Right lobe of liver (tissue), 6 donors: ENCODE measurements at places on chromosomes 2 and 18. TPM values are rescaled to one million over a fixed set of nuclear protein-coding genes. Genes with fewer than 3 reads are reported as not detected.

GRCh38 chr2:84639751-84640150 lies 123.5 kb downstream of the DNAH6 start:
- no peaks in the 10 kb centered on the region for H3K36me3 ChIP-seq
- H3K4me1 ChIP-seq = no peaks in the 10 kb centered on the region
- H3K4me3 ChIP-seq = no peak overlapping the region
- H3K27ac ChIP-seq = no peak overlapping the region

Gene C2orf66
- total RNA-seq = not detected

- H3K27me3 ChIP-seq = no peaks in the 10 kb centered on the region
- peaks cover 16% of the 10 kb centered on the region for H3K36me3 ChIP-seq
- H3K27ac ChIP-seq = peak overlapping the region; percentile 61
- no peak overlapping the region for H3K4me3 ChIP-seq
- H3K4me1 ChIP-seq = no peaks in the 10 kb centered on the region
- no peak for DNase-seq
Observed at GRCh38 chr2:65075176-65075575, 19.0 kb downstream of the CEP68 start.

Gene COL6A3
- 7.5 TPM for total RNA-seq

DNA sequence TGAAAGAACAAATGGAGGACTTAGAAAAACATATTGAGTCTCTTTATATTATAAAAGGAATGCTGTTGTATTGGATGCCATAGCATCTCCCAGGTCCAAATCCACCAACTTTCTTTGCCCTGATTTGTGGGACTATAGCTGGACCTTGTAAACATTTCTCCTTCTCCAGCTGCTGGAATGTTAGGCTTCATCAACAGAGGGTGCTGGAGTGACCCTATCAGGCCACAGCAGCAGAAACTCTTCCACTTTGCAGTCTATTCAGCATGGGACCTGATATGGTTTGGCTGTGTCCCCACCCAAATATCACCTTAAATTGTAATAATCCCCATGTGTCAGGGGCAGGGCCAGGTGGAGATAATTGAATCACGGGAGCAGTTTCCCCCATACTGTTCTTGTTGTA lies 138.4 kb upstream of the ARL4C start:
- no peaks in the 10 kb centered on the region for H3K27me3 ChIP-seq
- no peak overlapping the region for H3K27ac ChIP-seq
- no peaks in the 10 kb centered on the region for H3K36me3 ChIP-seq
- H3K4me1 ChIP-seq = no peaks in the 10 kb centered on the region
- H3K4me3 ChIP-seq = no peak overlapping the region
- no peak for DNase-seq

- no peaks in the 10 kb centered on the region for H3K36me3 ChIP-seq
- peak; percentile 67 for DNase-seq
- H3K27ac ChIP-seq = peak overlapping the region; percentile 31
- H3K4me1 ChIP-seq = peaks cover 3% of the 10 kb centered on the region
- H3K27me3 ChIP-seq = no peaks in the 10 kb centered on the region
Observed at GRCh38 chr2:232315049-232315922, 63.3 kb upstream of the ALPP start.

- H3K27ac ChIP-seq = no peak overlapping the region
- DNase-seq = no peak
- H3K4me3 ChIP-seq = no peak overlapping the region
Observed at GRCh38 chr2:85012431-85012830, 41.5 kb downstream of the KCMF1 start.

DNA sequence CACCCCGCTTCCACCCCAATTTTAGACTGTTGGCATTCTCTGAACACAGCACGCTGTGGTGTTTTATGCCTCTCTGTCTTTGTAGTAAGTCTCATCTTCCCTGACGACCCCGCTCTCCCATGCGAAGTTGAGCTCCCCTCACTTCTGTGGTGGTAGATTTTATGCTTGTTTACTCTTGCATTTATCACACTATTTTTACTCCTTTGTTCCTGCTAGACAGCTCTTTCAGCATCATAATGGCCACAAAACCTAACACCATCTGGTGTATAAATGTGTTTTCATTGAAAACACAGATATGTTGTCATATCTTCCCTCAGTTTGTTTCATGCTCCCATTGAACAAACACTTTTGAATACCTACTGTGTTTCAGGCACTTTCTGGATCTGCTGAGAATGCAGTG lies 57.1 kb downstream of the PKP4 start:
- no peak overlapping the region for H3K4me3 ChIP-seq
- H3K36me3 ChIP-seq = no peaks in the 10 kb centered on the region
- no peaks in the 10 kb centered on the region for H3K27me3 ChIP-seq
- no peak for DNase-seq

Gene CCBE1
- total RNA-seq = 3.1 TPM

DNA sequence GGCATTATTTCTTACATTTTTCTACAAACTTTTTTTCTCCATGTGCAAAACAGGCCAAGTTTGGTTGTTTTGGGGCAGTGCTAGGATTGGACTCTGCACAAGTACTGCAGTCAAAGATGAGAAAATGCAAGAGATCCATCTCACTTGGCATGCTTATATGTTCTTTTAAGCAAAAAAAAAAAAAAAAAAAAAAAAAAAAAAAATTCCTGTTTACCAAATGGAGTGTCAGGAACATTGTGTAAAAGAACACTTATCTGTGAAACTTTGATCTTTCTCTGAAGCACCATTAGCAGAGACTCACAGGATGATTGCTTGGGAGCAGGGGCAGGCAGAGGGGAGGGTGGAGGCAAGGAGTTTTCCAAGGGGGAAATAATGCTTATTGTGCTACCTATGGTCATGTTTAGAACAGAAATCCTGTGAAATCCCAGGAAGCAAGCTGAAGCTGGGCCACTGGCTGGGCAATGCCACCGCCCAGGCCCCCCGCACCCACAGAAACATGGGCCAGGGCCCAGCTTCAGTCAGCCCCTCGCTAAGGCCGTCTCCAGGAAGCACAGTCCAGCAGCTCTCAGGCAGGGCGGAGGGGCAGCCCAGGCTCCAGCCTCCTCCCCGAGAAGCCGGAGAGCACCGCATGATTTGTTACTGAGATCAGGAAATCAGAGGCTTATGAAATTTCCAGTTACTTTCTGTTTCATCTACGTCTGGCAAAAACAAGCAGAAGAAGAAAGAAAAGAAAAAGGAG lies 229.4 kb downstream of the ZNF516 start:
- no peaks in the 10 kb centered on the region for H3K4me1 ChIP-seq
- H3K36me3 ChIP-seq = no peaks in the 10 kb centered on the region
- no peaks in the 10 kb centered on the region for H3K27me3 ChIP-seq
- DNase-seq = peak; percentile 34
- H3K27ac ChIP-seq = peak overlapping the region; percentile 54

Gene CPO
- not detected for total RNA-seq

GRCh38 chr2:196718419-196719109 lies 79.0 kb downstream of the CCDC150 start:
- no peaks in the 10 kb centered on the region for H3K27me3 ChIP-seq
- H3K27ac ChIP-seq = peak overlapping the region; percentile 85
- no peaks in the 10 kb centered on the region for H3K4me1 ChIP-seq
- H3K4me3 ChIP-seq = peak overlapping the region; percentile 42

DNA sequence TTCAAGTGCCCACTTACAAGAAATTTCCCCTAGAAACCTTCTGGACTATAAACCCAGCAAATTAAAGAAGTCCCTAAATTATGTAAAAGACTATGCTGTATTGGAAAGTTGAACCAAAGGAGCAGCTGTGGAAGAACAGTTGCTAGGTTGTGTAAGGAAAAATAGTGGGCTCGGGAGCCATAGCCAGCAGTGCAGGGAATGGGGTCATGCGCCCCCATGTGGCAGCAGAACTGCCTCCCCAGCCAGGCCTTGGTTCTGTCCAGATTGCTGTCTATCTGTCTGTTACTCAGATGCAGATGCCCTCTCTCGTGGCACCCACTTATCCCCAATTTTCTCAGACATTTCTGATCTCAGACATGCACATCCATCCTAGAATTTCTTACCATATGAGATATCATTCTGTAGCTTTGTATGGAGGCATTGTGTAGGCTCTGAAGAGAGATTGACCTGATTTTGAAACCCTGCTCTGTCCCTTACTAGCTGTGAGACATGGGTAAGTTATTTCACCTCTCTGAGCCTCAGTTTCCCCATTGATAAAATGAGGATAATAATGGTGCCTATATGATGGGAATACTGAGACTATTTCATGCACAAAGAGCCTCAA lies 258.3 kb downstream of the SS18 start:
- H3K36me3 ChIP-seq = no peaks in the 10 kb centered on the region
- H3K27ac ChIP-seq = no peak overlapping the region
- no peaks in the 10 kb centered on the region for H3K27me3 ChIP-seq
- no peak overlapping the region for H3K4me3 ChIP-seq
- H3K4me1 ChIP-seq = no peaks in the 10 kb centered on the region
- DNase-seq = no peak

Gene KLHL41
- 0.74 TPM for total RNA-seq

Gene REG3G
- total RNA-seq = not detected

Gene C18orf54
- 0.55 TPM for total RNA-seq

DNA sequence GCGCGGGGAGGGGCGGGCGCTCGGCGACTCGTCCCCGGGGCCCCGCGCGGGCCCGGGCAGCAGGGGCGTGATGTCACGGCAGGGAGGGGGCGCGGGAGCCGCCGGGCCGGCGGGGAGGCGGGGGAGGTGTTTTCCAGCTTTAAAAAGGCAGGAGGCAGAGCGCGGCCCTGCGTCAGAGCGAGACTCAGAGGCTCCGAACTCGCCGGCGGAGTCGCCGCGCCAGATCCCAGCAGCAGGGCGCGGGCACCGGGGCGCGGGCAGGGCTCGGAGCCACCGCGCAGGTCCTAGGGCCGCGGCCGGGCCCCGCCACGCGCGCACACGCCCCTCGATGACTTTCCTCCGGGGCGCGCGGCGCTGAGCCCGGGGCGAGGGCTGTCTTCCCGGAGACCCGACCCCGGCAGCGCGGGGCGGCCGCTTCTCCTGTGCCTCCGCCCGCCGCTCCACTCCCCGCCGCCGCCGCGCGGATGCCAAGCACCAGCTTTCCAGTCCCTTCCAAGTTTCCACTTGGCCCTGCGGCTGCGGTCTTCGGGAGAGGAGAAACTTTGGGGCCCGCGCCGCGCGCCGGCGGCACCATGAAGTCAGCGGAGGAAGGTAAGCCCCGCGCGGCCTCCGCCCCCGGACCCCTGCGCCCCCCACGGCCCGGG lies at the start of gene NFATC1:
NFATC1 (plus strand) TSS at position 170 of the 644 bp plus-strand sequence; CDS start at position 465, 295 bp downstream.
- peaks cover 9% of the 10 kb centered on the region for H3K27me3 ChIP-seq
- H3K27ac ChIP-seq = no peak within 1 kb of the TSS
- H3K4me1 ChIP-seq = no peaks in the 10 kb centered on the region
- H3K4me3 ChIP-seq = peak within 1 kb of the TSS; percentile 21

DNA sequence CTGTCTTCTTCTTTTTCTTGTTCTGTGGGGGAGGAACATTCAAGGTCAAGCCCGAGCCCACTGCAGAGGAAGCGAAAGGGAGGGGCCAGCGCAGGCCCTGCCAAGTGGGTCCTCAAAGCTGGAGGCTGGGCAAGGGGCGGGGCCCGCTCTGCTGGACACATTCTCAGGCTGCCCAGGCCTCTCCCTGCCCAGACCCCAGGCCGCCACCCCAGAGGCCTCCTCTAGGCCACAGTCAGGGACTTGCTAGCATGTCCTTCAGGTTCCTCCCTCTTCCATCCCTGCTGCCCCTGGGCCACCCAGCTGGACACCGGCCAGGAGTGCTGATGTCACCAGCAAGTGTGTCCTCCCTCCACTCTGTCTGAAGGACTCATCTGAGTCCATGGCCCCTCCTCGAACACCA lies 44.1 kb downstream of the KIF1A start:
- H3K4me3 ChIP-seq = no peak overlapping the region
- no peaks in the 10 kb centered on the region for H3K27me3 ChIP-seq
- no peaks in the 10 kb centered on the region for H3K36me3 ChIP-seq
- no peaks in the 10 kb centered on the region for H3K4me1 ChIP-seq

DNA sequence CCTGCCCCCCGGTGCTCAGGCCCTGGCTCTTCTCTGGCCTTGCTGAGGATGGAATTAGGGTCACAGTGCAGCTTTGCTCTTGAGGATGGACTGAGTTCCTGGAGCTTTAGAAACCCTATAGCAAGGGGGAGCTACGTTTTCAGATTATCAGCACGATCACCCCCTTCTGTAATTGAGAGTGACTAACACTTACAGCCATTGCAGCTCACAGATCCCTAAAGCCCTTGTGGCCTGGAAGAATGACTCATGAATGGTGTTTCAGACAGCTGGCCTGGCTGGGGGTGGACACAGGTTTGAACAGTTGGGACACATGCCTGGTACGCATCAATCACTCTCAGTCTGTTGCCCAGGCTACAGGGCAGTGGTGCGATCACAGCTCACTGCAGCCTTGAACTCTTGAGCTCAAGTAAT lies 79.7 kb upstream of the IGFBP5 start:
- no peak overlapping the region for H3K27ac ChIP-seq
- H3K36me3 ChIP-seq = no peaks in the 10 kb centered on the region
- DNase-seq = no peak
- H3K4me1 ChIP-seq = no peaks in the 10 kb centered on the region
- H3K4me3 ChIP-seq = no peak overlapping the region

Gene TANK
- 25.4 TPM for total RNA-seq

Gene PROC
- 325 TPM for total RNA-seq

- H3K27ac ChIP-seq = no peak overlapping the region
- no peaks in the 10 kb centered on the region for H3K4me1 ChIP-seq
- no peak overlapping the region for H3K4me3 ChIP-seq
- no peak for DNase-seq
Observed at GRCh38 chr2:220445429-220446105, 818.1 kb downstream of the SLC4A3 start.

DNA sequence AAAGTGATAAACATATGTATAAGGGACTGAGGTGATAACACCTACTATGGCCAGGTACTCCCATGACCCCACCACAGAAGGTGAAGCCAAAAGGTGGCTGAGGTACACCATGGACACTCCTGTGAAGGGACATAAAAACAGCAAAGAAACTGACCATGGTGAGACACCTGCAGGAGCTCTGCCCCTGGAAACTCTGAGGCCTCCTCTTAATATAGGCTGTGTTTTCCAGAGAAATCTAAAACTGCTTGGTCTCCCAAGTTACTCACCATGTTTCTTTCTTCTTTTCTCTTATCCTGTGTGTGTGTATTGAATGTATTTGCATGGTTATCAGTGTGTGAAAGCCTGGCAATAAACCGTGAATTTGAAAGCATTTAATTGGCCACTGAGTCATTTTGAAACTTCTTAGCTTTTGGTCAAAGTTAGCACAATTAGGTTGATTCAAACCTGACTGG lies 739.3 kb upstream of the GCFC2 start:
- DNase-seq = no peak
- no peak overlapping the region for H3K4me3 ChIP-seq
- no peaks in the 10 kb centered on the region for H3K4me1 ChIP-seq
